Caudate nucleus (tissue), 63 donors: ENCODE measurements at places on chromosomes 7 and 10.

- peak; percentile 71 for DNase-seq
Measured at GRCh38 chr7:99380032-99380822, 5.7 kb downstream of the ARPC1B start.

- DNase-seq: no peak
Measured at GRCh38 chr10:5679606-5680005, 5.0 kb upstream of the TASOR2 start.

GRCh38 chr7:44380831-44381493 lies 55.6 kb upstream of the CAMK2B start:
- no peak for DNase-seq

- no peak for DNase-seq
Measured at GRCh38 chr7:2878306-2878705, 34.2 kb upstream of the GNA12 start.

GRCh38 chr10:9825491-9826018 lies 1192.1 kb upstream of the CELF2 start:
- no peak for DNase-seq

GRCh38 chr7:118280319-118281012 lies 56.0 kb downstream of the ANKRD7 start:
- no peak for DNase-seq

- no peak for DNase-seq
Measured at GRCh38 chr7:137882261-137882668, 35.5 kb upstream of the DGKI start.

GRCh38 chr10:122072491-122072890 lies 83.5 kb downstream of the TACC2 start:
- DNase-seq: no peak

- no peak for DNase-seq
Measured at GRCh38 chr7:20240080-20240926, 23.1 kb upstream of the MACC1 start.

DNA sequence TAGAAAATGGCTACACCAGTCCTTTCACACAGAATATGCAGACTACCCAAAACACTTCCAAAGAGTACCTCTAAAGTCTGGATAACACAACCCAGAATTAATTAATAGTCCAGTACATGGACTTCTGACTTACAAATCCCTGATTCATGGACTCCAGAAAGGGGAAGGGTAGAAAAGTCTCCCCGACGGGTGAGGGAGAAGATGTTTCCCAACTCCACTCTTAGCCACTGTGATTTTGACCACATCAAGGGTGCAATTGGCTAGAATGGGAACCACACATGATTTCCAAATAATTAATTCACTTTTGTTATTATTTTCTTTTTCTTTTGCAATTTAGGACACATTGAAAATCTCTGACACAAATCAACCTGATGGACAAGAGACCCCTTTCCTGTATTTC lies 1.4 kb downstream of the TMEM130 start:
- DNase-seq: no peak

- DNase-seq: no peak
Measured at GRCh38 chr7:149787428-149788299, 14.3 kb upstream of the ZNF467 start.

- DNase-seq: no peak
Measured at GRCh38 chr7:68535266-68535665, 1063.0 kb upstream of the AUTS2 start.

DNA sequence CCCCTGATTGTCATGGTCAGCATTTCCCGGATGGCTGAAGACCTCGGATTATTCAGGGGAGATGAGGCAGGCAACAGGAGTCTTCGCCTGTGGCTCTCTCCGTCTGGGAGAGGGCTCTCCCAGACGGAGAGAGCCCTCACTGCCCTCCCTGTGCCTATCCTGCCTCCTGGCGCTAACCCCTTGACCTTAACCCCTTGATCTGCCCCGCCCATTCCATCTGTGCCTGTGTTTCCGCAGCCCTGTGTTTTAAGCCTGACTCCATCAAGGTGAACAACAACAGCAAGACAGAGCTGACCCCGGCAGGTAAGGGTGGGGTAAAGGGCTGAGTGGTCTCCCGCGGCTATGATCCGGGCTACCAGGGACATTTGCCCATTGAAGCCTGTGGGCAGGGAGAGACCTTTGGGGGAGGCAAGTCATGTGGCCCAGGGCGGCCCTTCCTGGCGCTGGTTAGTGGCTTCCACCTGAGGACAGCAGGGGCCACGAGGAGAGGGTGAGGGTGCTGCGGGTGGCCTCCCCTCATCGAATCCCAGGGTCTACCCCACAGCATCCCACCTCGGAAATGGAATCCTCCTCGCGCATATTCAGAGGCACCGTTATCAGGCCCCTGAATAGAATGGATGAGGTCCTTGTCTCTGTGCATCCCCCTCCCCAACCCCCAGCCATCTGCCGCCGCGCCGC lies 4.2 kb upstream of the MUC12 start:
- no peak for DNase-seq

DNA sequence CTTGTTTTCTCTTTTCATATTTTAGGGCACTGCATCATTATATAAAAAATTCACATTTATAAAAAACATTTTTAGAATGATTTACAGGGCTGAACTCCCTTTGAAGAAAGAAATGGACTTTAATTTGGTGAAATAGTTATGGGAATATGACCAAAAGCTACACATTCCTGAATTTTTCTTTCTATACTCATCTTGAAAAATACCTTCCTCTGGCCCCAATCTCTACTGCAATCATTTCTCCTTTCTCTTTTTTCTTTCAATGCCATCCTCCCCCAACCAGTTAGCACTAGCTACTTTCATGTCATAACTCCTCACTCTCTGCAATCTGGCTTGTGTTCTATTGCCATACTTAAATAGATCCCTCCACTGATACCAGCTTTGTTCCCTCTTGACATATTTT lies 6.2 kb downstream of the WNT8B start:
- DNase-seq: no peak

- DNase-seq: no peak
Measured at GRCh38 chr10:60461688-60462087, 72.0 kb upstream of the ANK3 start.

DNA sequence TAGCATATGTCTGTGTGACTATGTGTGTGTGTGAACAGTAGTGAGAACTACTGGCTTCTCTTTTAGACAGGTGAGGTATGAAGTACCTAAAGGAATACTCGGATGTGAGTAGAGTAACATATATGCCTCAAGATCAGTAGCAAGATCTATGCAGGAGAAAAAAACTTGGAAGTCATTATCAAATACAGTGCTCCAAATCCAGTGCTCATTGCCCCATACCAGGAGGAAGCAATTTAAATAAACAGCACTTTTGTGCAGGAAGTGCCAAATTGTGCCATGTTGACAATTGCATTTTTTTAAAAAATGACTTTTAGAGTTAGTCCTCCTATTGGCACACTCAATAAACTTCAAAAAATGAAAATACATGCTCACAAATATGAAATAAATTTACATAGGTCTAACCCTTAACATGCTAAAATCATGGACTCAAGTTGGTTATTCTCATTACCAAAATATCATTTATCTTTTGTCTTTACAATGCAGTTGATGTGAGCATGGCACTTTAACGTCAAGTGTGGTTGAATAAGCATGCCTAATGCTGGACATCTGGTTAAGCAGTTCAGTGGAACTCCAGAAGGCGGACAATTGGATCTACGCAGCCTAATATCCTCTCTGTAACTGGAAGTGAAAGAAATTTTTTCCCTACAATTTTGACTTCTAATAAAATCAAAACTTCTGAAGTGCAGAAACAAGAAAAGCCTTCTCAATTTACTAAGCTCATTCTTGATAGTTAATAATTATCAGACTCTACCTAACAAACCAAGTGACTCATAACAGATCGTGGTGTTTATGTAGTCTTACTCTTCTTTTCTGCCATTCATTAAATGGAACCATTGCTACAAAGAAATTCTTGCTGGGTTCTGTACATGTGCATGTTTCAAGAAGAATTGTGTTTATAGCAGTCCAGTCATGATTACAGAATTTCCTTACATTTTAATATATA lies 195.2 kb downstream of the MDFIC start:
- DNase-seq: no peak

DNA sequence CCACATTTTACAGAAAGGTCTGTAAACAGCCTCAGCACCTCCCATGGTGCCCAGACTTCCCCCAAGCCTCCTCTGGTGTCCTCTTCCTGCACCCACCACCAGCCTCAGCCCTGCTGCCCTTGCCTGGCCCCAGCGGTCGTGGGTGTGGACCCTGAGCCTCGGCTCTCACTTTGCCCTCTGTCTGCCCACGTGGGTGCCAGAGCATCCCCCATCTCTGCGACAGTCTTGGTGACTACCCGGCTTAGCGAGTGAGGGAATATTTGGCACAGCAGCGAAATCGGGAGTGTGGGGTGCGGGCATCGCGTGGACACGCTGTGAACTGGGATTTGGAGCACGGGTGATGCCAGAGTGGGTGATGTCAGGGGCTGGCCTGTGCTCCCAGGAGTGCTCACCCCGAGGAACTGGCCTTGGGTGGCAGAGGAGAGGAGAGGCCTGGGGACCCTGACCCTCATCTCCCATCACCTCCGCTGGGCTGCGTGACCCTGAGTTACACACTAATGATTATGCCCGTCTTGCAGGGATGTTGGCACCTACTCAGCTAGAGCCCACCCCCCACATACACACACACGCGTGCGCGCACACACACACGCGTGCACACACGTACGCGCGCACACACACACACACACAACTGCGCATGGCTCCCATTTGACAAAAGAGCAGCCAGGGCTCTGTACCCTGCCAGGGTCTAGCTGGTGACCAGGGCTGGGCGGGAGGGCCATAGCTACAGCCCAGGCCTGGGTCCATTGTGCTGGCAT lies 8.7 kb downstream of the ELFN1 start:
- DNase-seq: no peak

GRCh38 chr7:44965937-44966730 lies 12.7 kb downstream of the MYO1G start:
- no peak for DNase-seq

- no peak for DNase-seq
Measured at GRCh38 chr10:51427758-51428157, 271.6 kb downstream of the CSTF2T start.

DNA sequence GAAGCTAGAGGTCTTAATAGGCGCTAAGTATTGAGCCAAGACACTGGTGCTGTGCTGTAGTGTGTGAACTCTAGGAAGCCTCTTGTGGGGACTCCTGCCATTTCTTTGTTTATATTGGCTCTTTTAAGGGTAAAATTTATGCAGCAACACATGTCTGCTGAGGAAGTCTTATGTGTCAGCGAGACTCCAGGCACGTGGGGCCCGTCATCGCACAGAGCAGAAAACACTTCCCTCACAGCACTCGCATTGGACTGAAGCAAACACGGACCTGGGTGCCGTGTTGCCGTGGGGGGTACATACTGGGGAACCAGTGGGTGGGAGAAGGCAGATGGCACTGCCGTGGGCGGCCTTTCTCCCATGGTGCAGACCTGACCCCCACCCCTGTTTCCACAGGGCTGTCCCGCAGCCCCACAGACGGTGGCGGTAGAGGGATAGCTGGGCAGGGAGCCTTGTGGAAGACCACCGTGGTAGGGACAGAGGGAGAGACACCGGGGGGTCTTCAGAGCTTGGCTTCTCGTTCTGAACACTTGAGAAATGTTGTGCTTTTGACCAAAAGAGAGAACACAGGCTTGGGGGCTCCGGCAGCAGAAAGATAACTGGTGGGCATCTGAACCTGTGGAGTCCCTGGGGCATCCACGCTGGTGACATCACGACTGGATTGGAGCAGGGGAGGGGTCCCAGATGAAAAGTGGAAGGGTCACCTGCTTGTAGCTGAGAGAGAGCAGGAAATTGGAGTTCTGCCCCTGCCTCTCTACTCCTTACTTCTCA lies 284.7 kb upstream of the SHH start:
- no peak for DNase-seq
